Central memory CD4-positive, alpha-beta T cell (primary cell): ENCODE measurements at places on chromosomes 12 and 14.

GRCh38 chr12:66500091-66500490 is 178.8 kb downstream of the GRIP1 start:
- no peak for DNase-seq

DNA sequence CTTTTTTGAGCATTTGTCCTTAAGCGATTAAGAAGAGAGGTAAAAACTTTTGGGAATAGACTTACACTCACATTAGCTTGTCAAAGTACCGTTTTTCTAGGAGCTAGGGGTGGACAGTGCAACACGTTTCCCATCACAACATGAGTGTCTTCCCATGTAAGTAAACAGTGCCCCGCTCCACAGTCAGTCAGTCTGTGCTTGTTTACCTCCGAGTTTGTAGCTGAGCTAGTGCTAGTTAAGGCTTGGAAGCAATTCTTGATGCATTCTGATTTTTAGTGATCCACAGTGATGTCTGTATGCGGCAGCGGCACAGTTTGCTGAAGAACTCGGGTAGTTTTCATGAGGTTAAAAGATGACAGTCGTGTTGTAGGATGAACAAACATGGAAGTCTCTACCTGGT is 941 bp downstream of the ZDHHC17 start:
- no peak for DNase-seq

- DNase-seq = no peak
These were observed 62.2 kb downstream of the TBX5 start for GRCh38 chr12:114343585-114344302.

DNA sequence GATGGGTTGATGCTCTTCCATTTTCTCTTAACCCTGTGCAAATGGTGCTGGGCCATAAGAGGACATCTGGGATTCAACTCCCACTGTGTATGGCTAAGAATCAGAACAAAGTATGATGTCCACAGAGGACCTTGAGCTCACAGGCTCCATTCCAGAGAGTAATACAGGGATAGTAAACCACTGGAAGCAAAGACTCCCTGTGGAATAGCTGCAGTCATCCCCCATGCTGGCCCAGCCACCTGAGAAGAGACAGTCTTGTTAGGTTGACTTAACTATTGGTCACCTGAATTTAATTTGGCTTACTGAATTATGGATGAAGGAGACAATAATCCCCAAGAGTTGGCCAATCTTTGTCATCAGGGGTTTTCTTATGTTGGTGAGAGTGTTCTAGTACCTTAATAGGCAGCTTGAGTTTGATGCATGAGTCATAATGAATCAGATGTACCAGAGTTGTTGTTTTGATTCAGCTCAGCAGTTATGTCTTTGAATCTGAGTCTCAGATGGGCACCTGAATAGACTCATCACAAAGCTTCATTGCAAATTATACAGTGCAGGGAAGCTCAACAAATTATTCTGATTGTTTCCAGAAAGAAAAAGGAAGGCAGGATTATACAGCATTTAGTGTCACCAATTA is 122.7 kb downstream of the SSPN start:
- no peak for DNase-seq

DNA sequence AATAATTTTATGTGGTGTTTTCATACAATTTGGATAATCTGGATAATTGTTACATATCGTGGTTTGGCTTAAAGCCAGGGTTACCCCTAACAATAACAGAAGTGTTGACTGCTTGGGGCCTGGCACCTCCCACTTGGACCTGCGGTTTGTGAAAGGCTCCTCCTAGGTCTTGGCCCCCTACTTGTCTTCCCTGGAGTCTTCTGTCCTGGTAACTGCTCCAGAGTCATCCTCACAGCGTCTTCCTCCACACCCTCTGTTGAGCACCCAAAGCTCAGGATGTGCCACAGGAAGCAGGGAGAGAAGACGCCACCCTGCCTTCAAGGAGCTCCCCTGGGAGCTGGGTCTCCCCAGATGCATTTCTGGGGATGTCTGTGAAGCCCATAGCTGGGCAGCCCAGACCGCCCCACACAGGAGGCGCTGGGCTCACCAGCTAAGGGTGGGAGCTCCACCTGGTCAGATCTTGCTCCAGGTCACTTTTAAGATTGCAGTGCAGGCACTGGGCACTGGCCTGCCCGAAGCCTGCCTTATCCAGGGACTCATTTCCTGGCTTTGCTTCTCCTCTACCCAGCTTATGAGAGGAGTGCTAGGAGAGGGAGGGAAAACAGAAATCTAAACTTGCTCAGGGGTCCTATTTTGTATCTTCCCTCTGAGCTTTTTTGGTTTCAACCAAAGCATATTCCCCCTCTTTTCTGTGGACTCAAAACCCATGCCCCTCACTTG is 98.2 kb downstream of the ZFP36L1 start:
- DNase-seq = no peak

DNA sequence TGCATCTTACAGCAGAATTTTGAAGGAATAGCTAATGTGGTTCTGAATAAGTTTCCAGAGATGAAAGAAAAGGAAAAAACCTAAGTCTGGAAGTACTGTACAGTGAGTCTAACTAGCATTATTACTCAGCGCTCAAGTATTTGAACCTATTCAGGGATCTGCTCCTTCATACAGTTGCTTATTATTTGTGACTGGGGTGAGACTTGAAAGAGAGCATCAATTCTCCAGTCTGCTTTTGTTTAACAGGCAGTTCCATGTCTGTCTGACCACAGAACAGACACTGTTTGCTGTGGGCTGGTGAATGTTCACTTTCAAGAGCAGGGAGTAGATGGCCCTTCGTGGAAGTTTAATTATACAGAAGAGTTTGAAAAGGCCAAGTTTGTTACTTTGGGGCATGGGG is 9.3 kb downstream of the ETV6 start:
- no peak for DNase-seq

DNA sequence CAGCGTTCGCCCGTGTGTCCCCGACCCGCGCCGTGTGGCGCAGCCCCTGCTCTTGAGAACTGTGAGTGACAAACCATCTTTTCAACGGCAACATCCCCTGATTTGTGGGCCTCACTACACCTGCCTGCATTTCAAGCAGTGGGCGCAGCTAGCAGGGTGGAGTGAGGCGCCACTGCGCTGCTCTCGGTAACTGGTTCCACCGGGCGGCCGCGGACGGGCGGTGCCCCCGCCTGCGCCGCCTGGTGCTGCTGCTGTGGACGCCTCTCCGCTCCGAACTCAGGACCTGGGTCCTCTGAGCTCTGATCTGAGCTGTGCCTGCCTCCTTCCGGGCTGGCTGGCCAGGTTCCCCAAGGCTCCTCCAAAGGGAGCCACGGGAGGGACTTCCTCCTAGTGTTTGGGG is 5.9 kb upstream of the DEGS2 start:
- DNase-seq = no peak

GRCh38 chr14:52370406-52370935 is 56.4 kb downstream of the PTGER2 start:
- no peak for DNase-seq

DNA sequence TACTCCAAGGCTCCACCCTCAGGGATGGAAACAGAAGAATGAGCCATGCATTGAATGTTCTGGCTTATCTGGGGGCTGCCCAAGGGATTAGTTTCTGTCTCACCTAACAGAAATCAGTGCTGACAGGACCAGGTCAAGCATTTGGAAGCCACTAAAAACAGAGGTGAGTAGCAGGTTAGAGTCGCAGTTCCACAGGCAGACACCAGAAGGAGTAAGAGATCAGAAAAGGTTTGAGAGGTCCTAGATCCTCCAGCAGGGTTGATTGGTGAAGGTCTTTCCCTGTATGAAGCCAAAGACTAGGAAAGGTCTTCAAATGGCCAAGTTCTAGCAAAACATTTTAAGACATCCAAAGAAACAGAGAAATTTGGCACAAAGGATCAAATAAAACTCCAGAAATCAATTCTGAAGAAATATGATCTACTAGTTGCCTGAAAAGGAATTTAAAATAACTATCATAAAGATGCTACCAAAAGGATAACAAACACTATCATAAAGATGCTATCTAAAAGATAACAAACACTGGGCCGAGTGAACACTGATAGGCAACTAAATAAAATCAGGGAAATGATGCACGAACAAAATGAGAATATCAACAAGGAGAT is 19.5 kb upstream of the TTC9 start:
- peak; percentile 50 for DNase-seq

- peak; percentile 86 for DNase-seq
These were observed 647.8 kb downstream of the TMEM121 start for GRCh38 chr14:106174206-106174605.

- no peak for DNase-seq
These were observed 31.0 kb upstream of the NPFF start for GRCh38 chr12:53538209-53538689.

GRCh38 chr12:119378903-119379302 is 44.4 kb downstream of the CCDC60 start:
- DNase-seq = no peak

GRCh38 chr14:92585981-92586937 is 72.7 kb downstream of the RIN3 start:
- peak; percentile 69 for DNase-seq

- no peak for DNase-seq
These were observed 1092.8 kb upstream of the SEL1L start for GRCh38 chr14:82626156-82627066.

DNA sequence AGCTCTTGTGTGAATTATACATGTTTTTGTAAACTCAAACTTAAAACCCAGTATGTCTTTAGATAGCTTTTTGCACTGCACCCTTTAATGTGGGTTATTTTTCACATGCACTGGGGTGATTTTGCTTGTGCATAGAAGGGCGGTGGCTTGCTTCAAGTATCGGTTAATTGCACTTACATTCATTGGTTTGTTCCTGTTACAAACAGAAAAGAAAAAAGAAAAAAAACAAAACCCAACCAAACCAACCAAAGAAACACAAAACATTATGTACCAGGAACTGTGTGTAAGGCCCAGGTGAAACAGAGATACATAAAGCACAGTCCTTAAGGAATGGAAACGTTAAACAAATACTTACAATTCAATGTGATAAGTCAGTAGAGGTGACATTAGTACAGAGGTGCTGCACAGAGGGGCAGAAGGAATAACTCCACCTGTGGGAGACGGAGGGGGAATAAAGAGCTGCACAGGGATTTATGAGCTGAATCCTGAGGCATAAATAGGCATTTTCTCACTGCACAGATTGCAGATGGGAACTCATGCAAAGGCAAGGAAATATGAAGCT is 151.4 kb downstream of the KTN1 start:
- DNase-seq = no peak

GRCh38 chr14:69471436-69471835 is 13.1 kb upstream of the PLEKHD1 start:
- no peak for DNase-seq
